NCI-H1694 treated with DMSO at 0.1 percent for 48 hours (cell line): ENCODE measurements at places on chromosomes 2 and 18.
A peak's percentile ranks its signal among the peaks of the same experiment; 100 is the strongest.

GRCh38 chr2:238727585-238728329 is 120.1 kb upstream of the TWIST2 start:
- no peak for DNase-seq

DNA sequence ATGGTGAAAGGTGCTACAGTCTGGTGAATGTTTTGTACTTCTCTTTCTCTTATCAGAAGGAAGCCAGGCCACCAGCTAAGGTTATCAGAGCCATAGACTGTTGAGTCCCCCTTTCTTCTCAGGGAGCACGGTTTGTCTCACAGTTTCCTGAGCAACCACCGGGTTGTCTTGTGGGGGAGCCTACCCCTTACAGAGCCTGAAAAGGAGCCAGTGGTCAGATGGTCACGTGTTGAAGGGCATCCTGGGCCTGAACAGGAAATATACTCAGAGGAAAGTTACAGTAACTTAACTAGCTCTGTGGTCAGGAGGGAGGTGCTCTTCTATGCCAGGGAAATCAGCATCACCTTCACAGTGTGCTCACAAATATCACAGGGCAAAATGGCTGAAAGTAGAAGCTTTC is 11.6 kb downstream of the CD28 start:
- DNase-seq, result no peak

- no peak for DNase-seq
Observed at GRCh38 chr2:132936791-132937190, 266.8 kb upstream of the LYPD1 start.

DNA sequence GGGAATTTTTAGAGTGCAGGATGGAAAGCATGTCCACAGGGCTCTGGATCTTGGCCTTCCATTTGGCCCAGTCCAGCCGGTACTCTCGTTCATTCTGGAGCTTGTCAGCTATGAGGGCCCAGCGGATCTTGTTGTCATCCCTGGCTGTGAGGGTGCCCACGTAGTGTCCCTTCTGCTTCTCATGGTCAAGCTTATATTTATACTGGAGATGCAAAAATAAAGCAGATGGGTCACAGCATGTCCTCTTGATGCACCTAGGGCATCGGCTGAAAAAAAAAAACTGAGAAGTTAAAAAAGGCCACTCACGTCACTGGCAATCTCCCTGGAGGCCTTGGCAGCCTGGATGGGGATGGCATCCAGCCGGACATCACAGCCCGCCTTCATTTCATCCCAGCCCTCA is 160.5 kb downstream of the RIF1 start:
- no peak for DNase-seq

GRCh38 chr2:129061069-129061768 is 742.6 kb upstream of the HS6ST1 start:
- no peak for DNase-seq

DNA sequence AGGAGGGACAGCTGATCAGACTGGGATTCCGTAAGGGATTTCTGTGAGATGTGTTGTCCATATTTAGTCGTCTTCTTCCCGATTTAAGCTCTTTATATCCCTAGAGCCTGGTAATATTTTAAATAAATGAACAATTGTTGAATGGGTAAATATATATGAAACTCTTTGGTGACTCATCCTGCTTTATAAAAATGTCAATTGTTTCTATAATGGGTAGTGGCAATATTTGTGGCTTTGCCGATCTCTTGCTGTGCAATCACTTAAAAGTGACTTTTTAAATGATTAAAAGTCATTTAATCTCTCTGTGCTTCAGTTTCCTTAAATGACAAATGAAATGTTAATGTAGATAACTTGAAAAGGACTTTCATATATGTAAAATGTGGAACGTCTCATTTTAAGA is 339.2 kb downstream of the RNF144A start:
- no peak for DNase-seq

- DNase-seq, result no peak
Observed at GRCh38 chr2:113195923-113196501, 22.2 kb downstream of the PSD4 start.

- DNase-seq, result no peak
Observed at GRCh38 chr2:215917953-215918620, 95.3 kb downstream of the MREG start.

DNA sequence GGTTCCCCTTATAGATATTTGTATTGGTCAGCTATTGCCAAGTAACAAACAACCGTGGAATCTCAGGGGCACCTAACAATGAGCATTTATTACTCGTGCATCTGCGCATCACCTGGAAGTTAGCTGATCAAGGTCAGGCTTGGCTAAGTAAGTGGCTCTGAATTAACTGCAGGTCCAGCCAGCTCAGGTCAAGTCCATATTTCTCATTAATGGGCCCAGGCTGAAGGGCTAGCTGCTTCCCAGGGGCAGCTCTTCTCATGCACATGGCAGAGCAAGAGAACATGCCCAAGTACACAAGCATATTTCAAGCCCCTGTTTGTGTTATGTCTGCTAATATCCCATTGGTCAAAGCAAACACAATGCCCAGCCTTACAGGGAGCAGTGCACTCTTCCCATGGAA is 7.8 kb upstream of the DGUOK start:
- no peak for DNase-seq

DNA sequence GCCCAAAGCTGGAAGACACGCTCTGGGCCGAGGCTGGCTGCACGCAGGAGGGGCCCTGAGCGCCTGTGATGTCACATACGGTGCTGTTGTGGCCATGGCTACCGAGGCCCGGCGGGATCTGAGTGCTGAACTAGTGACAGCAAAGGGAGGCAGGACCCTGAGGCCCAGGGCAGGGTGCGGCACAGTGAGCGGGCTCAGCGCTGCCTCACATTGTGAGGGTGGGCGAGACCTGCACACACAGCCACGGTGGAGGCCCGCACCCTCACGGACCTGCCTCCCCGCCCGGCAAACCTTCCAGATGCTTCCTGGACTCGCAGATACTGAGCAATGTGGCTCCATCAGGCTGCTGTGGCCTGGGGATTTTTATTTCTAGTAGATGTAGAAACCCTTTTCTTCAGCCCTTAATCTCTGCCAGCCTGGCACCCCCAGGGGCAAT is 133.8 kb upstream of the CTDP1 start:
- DNase-seq, result no peak

DNA sequence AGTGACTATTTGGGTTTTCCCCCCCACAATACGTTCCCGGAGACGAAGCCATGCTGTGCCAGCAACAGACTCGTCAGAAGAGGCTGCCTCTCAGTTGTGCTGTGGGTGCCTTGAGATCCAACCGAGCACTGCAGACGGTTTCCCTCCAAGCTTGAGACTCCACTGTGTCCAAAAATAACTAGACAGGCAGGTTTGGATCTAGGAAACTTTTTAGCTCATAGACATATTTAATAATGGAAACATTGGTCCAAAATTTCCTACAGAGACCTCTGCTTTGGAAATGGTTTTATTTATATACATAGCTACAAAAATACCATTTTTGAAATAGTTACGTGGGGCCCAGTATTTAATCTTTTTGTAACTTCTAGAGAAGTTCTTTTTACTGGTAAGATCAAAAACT is 63.1 kb upstream of the SPATS2L start:
- no peak for DNase-seq

DNA sequence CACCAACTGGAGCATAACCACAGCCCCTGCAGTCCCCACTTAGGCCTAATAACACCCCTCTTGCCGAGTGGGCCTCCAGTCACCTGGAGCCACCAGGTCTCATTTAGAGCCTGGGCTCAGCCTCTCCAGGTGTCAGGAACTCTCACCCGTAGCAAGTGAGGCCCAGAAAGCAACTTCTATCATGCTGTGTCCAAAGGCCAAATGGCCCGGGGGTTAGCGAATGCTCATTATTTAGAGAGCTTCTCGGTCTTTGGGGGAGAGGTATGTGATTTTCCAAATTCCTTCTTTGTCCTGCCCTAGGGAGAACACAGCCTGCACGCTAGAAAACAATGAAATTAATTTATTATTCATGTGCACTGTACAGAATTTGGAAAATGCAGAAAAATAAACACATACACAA is 109.9 kb upstream of the PTPRM start:
- no peak for DNase-seq

DNA sequence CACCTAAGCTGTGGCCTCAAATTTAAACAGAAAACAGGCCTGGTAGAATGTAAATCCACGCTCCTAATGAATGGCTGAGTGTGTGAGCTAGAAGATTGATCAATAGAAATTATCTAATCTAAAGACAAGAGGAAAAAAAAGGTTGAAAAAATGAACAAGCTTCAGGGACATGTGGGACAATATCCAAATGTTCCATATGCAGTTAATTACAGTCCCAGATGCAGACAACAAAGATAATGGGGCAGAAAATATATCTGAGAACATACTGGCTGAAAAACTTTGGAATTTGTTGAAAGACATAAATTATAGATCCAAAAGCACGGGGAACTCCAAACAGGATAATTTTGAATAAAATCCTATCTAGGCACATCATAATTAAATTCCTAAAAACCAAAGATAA is 186.7 kb upstream of the SIX2 start:
- DNase-seq, result peak; percentile 21

GRCh38 chr2:241309684-241310117 is 5.8 kb downstream of the HDLBP start:
- no peak for DNase-seq

DNA sequence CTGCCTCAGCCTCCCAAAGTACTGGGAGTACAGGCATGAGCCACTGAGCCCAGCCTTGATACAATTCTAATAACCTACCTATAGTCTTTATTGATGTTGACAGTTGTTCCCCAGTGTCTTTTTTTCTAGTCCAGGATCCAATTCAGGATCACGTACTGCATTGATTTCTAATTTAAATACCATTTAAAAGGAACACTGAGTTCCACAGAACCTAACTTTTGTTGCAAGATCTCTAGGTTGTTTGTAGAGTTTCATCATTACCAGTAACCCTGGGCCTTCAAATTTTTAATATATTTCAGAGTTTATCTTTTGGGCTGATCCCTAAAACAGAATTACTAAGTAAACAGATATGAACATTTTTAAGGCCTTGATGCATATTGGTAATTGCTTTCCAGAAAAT is 21.1 kb upstream of the TMBIM1 start:
- no peak for DNase-seq

DNA sequence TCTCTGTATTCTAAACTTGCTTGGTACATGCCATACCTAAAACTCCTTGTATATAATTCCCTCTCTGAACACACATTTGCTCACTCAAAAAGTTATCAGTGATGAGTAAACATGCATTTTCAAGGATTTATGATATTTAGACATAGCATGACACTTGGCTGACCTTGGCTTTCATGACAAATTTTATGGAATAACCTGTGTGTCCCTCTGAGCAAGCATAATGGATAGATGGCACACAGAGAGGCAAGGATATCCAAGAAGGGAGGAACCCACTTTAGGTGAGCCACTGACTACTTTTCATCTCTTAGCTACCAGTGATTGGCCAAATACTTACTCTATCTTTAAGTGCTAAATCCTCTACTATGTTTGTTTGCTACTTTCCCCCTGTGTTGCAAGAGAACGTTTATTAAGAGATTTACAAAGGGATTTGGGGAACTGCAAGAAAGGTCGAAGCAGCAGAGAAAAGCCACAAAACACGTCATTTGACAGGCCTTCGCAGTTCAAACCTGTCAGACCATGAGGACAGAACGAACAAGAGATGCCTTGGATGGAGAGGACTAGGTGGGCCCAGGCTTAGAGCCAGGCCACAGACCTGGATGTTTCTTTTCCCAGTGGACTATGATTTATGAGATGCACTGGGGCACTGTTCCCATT is 379.9 kb downstream of the NBAS start:
- DNase-seq, result no peak

GRCh38 chr2:149747456-149747855 is 159.9 kb upstream of the MMADHC start:
- no peak for DNase-seq

DNA sequence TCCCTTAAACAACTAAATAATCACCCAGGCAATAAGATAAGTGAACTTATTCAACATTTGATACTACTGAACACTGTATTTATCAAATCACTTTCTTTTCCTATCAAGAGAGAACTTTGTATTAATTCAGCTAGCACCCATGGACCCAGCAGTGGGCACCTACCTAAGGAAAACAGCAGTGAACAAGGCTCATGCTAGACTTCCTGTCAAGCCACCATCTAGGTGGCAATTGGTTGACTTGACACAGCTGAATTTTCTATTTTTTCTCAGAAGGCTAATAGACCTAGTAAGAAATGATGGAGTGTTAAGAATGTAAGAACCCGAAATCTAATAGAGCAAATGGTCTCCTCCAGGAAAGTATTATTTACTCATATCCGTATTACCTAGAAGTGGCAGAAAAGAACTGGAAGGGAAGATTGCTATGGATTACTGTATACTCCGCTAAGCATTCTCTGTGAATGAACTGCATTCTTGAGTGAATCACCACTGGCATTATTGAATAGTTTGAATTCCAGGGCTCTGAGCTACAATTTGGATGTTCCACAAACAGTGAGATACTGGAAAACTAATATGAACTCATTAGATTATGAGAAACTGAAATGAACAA is 988.2 kb upstream of the CDH2 start:
- no peak for DNase-seq

- no peak for DNase-seq
Observed at GRCh38 chr18:9974279-9974915, 60.6 kb downstream of the VAPA start.

- DNase-seq, result peak; percentile 37
Observed at GRCh38 chr18:8948471-8949149, 153.9 kb upstream of the NDUFV2 start.

GRCh38 chr2:142786918-142787702 is 90.4 kb upstream of the KYNU start:
- no peak for DNase-seq

- DNase-seq, result no peak
Observed at GRCh38 chr2:227870710-227871374, 589 bp upstream of the DAW1 start.
